Stimulated activated CD8-positive, alpha-beta memory T cell treated with anti-CD3 and anti-CD28 coated beads, Interleukin-4, amount 100 ng/mL, for 4 hours (primary cell): ENCODE measurements at places on chromosomes 4 and X.

DNA sequence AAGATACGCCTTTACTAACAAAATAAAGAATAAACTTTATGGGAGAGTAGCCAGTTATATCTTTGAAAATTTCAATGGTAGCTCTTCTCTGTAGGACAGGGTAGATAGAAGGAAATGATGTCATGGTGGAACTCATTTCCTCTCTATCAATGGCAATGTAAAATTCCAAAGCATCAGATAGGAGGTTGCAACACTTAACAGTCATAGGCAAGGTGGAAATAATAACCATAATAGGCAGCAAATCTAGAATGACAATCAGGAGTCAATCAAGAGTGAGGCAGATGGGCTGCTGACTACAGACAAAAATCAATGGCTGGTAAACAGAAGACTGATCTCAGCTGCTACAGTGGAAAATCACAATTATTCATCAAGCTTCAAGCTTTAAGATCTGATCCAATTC, 53.9 kb upstream of the TET2 start:
- no peak for DNase-seq

GRCh38 chrX:133981924-133982323, 3.5 kb downstream of the GPC3 start:
- DNase-seq, result no peak

DNA sequence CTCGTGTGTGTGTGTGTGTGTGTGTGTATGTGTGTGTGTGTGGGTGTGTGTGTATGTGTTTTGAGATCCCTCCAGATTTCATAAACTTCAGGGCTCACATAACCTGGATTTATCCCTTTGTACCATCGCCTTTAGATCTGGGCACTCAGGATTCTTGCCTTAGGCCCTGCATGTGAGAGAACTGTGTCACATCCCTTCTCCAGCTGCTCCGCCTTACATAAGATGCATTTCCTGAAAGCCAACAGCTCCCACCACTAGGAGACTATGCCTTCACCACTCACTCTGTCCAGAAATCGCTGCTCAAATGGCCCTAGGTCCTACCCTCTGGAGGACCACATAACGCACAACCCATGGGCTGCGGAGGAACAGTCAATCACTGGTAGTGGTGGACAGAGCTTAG, 348.8 kb downstream of the CCSER1 start:
- no peak for DNase-seq

DNA sequence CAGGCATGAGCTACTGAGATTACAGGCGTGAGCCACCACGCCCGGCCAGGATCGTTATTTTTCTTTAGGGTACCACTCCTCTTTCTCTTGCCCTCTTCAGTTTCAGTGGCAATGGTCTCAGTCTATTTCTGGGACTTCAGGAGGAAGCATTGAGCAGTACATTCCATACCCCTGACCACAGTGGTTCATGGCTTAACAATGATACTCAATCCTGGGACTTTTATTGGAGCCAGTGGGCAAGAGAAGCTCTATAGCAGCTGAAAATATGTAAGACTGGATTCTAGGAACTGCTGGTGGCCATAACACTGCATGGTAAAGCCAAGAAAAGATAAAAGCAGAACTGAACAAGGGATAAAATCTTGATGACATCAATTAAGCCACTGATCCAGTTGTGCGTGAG, 5.8 kb upstream of the CCNA2 start:
- no peak for DNase-seq

GRCh38 chrX:133448512-133449076, 33.3 kb upstream of the GPC4 start:
- no peak for DNase-seq

- DNase-seq, result no peak
Observed at GRCh38 chr4:52588097-52588496, 71.0 kb downstream of the USP46 start.

- DNase-seq, result no peak
Observed at GRCh38 chr4:54082168-54082567, 17.8 kb upstream of the CHIC2 start.

DNA sequence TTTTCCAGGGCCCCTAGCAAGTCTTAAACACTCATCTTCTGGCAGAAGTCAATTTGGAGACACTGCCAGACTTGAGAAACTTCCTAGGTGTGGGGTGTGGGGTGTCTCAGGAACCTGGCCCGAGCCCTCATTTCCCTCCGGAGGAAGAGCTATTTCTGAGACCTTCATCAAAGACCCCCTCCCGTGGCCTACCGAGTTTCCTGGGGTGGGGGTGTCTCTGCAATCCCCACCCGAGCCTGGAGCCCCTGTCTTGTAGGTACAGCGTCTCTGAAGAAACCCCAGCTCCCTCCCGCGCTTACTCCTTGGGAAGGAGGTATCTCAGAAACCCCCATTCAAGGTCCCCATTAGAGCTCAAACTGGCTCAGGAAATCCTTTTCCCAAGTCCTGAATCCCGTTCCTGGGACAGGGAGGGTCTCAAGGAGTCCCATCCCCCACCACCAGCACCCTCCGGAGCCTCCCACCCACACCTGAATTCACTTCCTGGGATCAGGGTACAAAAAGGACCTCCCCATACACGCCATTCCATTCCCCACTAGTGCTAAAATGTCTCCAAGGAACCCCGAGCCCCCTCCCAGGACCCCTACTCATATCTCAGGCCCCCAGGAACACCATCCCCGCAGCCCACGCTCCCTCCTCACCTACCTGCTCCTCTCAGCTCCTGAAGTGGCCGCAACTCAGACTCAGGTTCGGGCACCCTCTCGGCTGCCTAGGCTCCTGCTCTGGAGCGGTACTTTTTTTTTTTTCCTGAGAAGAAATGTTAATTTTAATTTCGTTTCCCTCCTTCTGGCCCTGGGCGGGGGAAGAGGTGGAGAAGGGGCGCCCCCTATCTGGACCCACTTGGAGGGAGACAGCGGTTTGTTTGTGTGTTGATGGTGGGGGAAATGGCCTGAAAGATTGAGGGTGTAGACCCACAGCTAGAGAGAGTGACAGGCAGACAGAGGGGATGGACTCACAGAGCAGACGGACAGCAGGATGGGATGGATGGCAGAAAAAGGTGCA, 1.1 kb downstream of the SLC38A5 start:
- DNase-seq, result no peak

DNA sequence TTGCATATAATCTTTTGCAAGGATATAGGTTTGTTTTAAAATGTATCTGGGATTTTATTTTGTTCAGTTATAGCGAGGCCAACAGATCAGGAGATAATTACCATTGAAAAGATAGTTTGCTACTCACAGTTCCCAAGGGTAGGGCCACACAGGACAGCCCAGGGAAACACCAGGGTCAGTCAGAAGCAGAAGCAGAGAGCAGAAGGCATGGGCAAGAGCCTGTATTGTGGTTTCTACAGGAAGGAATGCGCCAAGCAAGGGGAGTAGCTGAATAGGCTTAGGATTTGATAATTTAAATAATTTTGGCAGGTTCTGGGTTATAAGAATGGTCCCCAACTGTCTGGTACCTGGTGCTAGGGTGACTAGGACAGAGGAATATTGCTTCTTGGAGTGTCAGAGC, 61.6 kb downstream of the SYNPO2 start:
- no peak for DNase-seq

DNA sequence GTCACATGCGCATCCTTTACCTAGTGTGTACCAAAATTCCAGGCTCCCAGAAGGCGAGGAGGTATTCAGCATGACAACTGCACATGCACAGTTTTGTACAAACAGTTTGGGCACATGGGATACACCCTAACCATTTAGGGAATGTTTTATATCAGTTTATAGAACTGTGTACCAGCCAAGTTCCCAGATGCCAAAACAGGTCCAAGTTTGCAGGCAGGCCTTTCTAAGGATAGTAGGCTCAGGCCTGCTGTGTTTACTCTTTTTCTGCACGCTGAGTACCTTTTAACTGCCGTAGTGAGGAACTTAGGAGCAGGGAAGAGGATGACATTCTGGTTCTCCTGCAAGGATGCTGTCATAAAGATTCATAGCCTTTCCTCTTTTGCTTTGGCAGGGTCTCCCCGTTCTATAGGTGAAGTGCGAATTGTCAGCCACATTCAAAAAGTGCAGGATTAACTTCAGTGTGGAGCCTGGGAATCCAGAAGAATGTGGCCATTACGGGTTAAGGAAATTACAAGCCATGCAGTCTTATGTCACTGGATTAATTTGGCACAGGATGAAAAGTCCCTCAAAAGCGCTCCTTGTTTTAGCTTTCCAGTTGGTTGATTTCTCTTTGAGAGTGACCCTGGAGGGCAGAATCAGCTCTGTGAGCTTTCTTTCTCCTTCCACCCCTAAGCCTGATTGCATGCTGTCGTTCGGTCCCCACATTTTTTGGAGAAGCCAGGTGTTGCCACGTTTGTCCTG, 259.8 kb downstream of the ARHGAP10 start:
- no peak for DNase-seq

DNA sequence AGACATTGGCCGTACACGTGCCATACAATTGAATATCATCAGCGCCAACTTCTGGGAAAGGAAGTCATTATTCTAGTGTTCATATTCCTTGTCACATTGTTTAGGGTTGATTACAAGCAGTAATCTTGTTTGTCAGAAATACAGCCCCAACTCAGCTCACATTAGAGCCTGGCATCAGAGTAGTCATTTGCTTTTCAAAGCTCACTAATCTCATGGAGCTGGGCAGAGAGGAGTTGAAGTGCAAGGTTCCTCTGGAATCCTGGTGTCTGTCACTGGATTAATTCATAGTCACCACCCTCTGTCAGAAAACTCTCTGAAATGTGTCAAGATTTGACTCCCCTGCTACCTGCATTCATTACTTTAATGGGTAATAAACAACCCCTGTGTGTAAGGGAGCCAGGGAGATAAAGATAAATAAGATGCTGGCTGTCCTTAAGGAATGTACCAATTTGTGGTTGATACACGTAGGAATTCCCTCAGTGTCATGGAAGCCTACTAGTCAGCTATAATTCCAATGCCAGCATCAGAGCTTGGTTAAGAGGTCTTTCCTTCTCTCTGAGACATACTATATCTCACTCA, 43.7 kb upstream of the S100G start:
- no peak for DNase-seq
